Pulmonary artery endothelial cell (primary cell): ENCODE measurements at places on chromosomes 6 and 20. TPM values are rescaled to one million over a fixed set of nuclear protein-coding genes. Genes with fewer than 3 reads are reported as not detected.

The KCNS1 gene
- 0.20 and 0.21 TPM in 2 replicates for total RNA-seq

- DNase-seq = no peak
Observed at GRCh38 chr6:169428532-169428931, 174.9 kb upstream of the THBS2 start.

DNA sequence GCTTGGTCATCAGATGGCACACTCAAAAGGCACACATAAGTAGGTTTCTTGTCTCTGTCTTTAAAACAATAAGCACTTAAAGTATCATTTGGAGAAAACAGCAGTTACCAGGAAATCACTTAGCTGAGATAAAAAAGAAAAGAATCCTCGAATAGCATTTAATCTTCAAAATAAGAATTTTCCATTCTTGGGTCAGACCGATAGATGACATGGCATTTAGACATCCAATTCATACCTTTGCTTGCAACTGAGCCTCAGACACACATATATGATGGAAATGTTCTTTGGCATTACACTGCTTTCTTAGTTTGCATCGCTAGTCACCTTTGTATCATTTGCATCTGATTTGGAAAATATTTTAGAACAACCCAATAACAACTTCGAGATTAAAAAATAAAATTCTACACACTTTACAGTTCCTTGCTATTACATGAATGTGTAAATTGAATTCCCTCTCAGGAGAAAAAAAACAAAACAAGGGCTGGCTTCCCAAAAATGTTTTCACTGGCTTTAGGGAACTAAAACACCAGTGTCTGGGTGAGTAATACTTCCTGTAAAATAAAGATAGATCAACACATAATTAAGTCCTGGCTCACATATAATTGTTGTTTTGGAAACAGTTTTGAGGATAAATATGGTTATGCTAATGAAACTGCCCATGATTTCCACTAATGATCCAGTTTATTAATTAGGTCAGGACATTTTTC, 1.3 kb upstream of the RNF217 start:
- DNase-seq = no peak

DNA sequence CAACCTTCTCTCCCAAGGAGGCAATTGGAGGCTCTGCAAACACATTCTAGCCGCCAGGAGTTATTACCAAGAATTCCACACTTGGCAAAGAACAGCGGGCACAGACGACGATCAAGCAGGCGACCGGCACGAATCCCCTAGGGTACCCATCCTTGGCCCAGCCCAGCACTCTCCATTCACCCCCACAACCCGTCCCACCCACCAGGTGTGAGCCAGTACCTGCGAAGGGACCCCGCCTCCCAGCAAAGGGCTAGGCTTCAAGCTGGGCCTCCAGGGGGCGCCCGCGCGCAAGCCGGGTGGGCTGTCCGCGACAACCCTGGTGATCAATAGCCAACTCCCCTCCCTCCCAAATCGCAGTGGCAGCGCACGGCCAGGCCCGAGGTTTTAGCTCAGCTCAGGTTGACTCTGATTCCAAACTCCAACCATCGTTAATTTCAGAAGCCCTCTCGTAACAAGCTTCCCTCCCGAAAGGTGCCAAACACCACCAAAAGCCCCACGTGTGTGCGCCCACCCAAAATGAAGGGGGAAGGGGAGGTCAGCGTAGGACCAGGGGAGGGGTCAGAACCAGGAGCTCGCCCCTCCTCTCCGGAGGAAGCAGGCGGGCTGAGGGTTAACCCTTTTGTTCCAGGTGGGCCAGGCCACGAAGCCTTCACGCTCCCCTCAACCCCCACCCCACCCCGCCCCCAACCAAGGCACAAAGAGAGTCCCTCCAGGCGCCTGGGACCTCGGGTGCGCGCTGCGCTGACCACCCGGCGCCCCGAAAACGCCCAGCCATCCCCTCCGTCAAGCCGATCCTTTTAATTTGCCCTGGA, 2.1 kb downstream of the SALL4 start:
- DNase-seq = no peak

- no peak for DNase-seq
Observed at GRCh38 chr6:25576919-25577318, 75.1 kb upstream of the SCGN start.

GRCh38 chr6:147156218-147156617, 48.0 kb upstream of the STXBP5 start:
- no peak for DNase-seq

The TSBP1 gene
- not detected in 2 replicates for total RNA-seq

- DNase-seq = no peak
Observed at GRCh38 chr20:4160761-4161305, 145.5 kb upstream of the RNF24 start.

The TRIM40 gene
- not detected in 2 replicates for total RNA-seq

The ELOVL4 gene
- 0.71 and 0.99 TPM in 2 replicates for total RNA-seq

- no peak for DNase-seq
Observed at GRCh38 chr20:49471397-49471796, 11.1 kb downstream of the KCNB1 start.

GRCh38 chr20:32285621-32286371, 8.3 kb downstream of the KIF3B start:
- DNase-seq = no peak

- DNase-seq = no peak
Observed at GRCh38 chr6:149593408-149593807, 27.2 kb downstream of the GINM1 start.

The APCDD1L gene
- 0.26 and 3.1 TPM in 2 replicates for total RNA-seq

GRCh38 chr6:156485150-156485549, 292.0 kb upstream of the ARID1B start:
- no peak for DNase-seq

DNA sequence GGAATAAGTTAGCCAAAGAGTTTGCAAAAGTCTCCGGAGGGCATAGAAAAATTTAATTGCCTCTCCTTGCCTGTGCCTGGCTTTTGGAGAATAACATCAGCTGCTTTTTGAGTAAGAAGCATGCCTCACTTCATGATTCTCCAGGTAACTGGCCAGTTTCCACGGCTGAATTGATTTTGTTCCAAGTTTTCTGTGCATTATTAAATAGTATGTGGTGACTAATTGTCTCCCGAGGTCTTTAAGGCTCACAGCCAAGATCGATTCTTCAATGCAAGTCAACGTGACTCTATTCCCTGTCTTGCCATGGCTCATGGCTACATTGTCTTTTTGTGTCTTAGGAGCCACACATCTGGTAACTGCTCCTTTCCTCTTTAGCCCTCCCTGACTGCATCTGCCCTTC, 54.2 kb downstream of the CNR1 start:
- DNase-seq = no peak

The RAD21L1 gene
- 0.14 and 0.26 TPM in 2 replicates for total RNA-seq

GRCh38 chr6:150491131-150491810, 108.4 kb upstream of the PLEKHG1 start:
- no peak for DNase-seq

The LST1 gene
- 0.14 and 0.73 TPM in 2 replicates for total RNA-seq

The ADA gene
- total RNA-seq = 16.7 and 22.4 TPM in 2 replicates

- DNase-seq = no peak
Observed at GRCh38 chr6:83868639-83869038, 9.2 kb downstream of the CYB5R4 start.

DNA sequence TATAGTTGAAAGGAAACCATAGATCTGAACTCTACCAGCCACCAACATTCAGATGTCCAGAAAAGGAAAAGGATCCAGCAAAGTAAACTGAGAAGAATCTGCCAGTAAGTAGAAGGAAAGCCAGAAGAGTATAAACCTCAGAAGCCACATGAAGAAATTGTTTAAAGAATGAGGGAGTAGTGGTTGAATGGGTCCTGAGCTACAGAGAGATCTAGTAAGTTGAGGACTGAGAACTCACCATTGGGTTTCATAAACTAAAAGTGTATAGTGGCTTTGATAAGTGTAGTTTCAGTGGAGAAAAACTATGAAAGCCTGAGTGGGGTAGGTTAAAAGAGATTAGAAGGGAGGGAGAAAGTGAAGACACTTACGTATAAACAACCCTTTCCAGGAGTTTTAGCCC, 32.0 kb upstream of the SUMO4 start:
- no peak for DNase-seq

DNA sequence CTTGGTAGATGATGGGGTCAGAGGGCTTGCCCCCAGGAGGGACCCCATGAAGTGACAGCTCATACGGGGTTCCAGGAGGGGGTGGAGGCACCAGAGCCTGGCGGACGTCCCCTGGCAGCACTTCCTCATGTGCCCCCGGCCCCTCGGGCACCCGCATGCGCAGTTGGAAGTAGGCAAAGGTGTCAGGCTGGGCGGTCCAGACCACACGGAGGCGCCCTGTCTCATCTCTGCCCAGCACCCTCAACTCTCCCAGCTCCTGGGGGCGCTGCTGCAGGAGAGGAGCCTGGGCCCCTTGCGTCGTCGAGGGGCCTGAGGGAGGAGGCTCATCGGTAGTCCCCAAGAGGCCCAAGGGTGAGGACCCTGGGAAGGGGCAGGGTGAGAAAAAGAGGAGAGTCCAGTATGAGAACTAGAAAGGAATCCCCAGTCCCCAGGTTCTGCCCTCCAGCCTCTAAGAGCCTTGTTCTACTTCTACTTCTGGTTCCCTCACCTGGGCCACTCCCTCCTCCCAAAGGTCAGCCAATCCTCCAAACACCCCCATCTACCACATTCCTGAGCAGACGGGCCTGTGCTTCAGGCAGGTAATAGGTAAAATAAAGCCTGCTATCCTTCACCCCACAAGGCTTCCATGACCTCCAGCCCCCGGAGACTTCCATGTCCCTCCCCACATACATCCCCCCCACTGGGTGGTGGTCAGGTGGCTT, 23.2 kb downstream of the TNXB start:
- no peak for DNase-seq

The RGS19 gene
- 19.1 and 22.2 TPM in 2 replicates for total RNA-seq

- DNase-seq = no peak
Observed at GRCh38 chr6:51514748-51515402, 572.5 kb downstream of the PKHD1 start.

DNA sequence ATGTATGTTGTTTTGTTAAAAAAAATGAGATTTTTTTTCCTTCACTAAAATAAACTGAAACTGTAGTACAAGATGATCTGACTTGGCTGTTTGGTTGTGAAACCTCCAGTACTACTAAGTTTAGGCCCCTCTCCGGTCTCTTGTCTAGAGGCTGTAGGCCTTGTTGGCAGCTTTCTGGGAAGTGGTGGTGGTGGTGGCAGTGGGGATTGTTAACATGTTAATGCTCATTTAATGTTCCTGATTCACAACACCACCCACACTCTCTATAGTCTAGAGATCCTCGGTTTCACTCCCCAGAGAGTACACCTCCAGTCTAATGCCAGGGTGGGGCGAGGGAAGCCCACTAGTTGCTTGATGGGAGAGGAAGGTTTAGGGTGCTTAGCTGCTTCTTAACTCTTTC, 24.1 kb downstream of the STK4 start:
- no peak for DNase-seq

GRCh38 chr20:30486103-30486478, 771.4 kb upstream of the DEFB115 start:
- DNase-seq = no peak

DNA sequence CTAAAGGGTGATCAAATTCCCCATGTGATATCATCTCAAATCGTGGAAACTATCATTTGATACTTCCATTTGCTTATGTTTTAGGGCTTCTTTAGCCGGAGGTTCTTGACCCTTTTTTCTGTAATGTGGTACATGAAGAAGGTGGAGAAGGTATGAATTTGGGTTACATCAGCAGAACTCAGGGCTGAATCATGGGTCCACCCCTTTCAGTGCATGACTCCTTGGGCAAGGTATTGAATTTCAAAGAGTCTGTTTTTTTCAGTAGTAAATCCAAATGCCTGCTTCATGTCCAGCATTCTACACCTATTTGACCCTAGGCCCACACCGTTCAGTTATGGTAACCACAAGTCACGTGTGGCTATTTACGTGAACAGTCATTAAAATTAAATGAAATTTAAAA, 30.6 kb upstream of the QKI start:
- DNase-seq = no peak

DNA sequence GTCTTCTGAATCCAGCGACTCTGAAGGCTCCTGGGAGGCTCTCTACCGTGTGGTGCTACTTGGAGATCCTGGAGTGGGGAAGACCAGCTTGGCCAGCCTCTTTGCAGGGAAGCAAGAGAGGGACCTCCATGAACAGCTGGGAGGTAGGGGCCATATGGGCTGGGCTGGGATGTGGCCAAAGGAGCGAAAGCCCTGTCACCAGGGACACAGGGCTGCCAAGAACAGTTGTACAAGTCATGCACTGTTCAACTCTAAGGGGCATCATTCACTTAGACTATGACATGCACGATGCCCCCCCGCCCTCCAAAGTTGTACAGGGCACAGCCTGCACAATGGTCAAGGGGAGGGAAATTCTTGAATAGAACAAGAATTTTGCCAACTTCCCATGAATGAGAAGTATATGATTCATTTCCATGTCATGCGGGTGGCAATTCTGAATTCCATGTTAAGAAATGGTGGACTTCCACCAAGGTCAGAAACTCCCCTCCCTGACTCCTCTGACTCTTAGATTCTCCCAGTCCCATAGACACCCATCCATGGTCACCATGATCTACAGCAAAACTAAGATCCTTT, 1.6 kb downstream of the REM1 start:
- DNase-seq = peak; percentile 17

- peak; percentile 15 for DNase-seq
Observed at GRCh38 chr6:29552512-29553051, 7.0 kb downstream of the UBD start.

GRCh38 chr6:166300357-166300987, 7.7 kb downstream of the PRR18 start:
- no peak for DNase-seq

- no peak for DNase-seq
Observed at GRCh38 chr6:146878952-146879340, 280.2 kb downstream of the ADGB start.

- no peak for DNase-seq
Observed at GRCh38 chr20:13111249-13111911, 102.6 kb downstream of the SPTLC3 start.

- no peak for DNase-seq
Observed at GRCh38 chr6:167910652-167911051, 83.9 kb downstream of the AFDN start.

The GINS1 gene
- total RNA-seq = 20.0 and 34.6 TPM in 2 replicates

DNA sequence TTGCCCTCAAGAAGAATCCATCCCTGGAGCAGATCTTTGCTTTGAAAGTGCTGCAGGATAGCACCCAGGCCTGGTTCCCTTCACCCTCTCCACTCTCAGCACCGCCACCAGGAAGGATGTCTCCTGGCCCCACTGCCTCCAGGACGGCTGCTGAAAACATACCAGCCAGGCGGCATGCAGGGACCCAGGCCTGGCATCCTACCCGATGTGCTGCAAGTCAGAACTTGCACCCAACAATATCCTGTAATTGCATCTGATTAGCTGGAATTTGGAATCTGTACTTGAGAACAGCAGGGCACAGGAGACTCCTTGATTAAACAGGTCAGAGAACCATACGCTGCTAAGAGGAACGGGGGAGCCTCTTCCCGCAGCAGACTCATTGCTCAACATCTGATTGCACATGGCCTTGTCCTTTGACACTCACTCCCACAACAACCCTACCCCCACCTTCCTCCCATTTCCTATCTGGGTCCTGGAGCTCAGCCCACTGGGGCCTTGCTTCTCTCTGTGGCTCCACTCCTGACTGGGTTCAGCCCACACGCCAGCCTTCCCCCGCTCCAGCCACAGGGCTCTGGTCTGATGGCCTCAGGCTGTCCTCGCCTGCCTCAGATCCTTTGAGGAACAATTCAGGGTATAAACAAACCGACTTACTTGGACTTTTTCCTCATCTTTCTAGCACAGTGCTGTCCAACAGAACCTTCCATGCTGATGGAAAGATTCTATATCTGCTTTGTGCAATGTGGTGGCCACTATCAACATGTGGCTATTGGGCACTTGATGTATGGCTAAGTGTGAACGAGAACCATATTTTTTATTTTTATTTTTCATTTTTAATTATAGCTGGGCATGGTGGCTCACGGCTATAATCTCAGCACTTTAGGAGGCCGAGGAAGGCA, 78.0 kb downstream of the FGD2 start:
- DNase-seq = no peak

The NMBR gene
- 0.11 TPM in 1 of 2 replicates, not detected in the other for total RNA-seq

The SLC22A3 gene
- 0.07 and 0.13 TPM in 2 replicates for total RNA-seq
